ENCODE measurements at places on chromosomes 5 and 9.
A peak's percentile ranks its signal among the peaks of the same experiment; 100 is the strongest.

GRCh38 chr9:29006628-29007027 lies 1433.3 kb upstream of the C9orf72 start:
- no peak for DNase-seq

- no peak for DNase-seq
Measured at GRCh38 chr5:83058726-83059125, 18.5 kb downstream of the TMEM167A start.

GRCh38 chr9:99057665-99058625 lies 47.0 kb upstream of the TGFBR1 start:
- DNase-seq = no peak

DNA sequence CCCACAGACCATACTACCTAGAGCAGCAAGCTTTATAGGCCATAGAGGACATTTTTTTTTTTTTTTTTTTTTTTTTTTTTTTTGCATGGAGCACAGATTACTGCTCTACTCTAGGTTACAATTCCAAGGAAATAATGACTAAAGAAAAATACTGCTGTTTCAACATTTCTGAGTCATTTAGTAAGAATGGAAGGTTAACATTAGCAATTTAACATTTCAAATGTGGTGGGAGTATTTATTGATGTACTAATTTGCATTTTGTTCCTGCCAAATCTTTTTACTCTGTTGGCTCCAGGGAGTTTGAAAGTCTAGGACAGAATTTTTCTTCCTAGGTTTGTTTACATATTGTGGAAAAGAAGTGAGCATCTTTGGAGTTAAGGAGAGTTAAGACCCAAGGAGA lies 142.1 kb upstream of the CCDC152 start:
- no peak for DNase-seq

GRCh38 chr5:176360894-176361436 lies 599 bp downstream of the KIAA1191 start:
- peak; percentile 20 for DNase-seq

- no peak for DNase-seq
Measured at GRCh38 chr5:6950250-6950649, 237.0 kb downstream of the TENT4A start.

GRCh38 chr5:107378218-107378899 lies 292.4 kb downstream of the EFNA5 start:
- DNase-seq = no peak

DNA sequence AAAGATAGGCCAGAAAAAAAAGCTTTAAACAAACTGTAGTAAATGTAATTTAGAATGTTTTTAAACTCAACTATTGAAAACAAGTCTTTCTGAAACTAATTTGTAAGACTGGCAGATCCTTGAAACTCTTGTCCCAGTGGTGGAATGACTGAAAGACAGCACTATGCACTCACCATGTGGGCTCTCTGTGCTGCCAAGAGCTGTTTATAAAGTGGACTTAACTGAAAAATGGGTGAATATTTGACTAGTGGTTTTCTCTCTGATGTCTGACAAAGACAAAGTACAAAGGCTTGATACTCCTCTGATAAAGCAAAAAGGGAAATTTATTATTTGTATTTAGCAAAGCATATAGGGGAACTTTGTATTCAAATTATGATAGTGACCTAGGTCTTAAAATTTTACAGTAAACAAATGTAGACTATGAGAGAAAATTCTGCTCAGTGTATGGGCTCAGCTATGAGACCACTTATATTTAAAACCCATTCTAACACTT lies 635.4 kb downstream of the NR2F1-AS1 start:
- peak; percentile 7 for DNase-seq

GRCh38 chr5:94094793-94095441 lies 353.5 kb upstream of the POU5F2 start:
- DNase-seq = no peak

- no peak for DNase-seq
Measured at GRCh38 chr9:135455401-135456030, 24.1 kb upstream of the PPP1R26 start.

DNA sequence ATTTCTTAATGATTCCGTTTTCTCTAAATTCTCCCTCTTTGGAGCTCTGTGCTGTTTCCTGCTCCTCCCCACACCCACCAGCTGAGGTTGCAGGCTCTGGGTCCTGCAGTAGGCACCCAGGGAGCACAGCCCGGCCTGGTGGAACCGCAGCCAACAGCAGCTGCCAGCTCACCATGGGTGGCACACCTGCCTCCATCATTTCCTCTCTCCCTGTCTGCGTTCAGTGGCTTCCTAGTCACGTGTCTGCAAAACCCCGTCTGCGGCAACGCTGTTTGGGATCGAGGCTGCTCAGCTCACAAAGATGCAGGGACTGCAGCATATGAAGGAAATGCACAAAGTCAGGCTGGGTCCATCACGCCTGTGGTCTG lies 367.8 kb downstream of the IRX2 start:
- no peak for DNase-seq

- no peak for DNase-seq
Measured at GRCh38 chr9:31582071-31582470, 802.4 kb upstream of the ACO1 start.

DNA sequence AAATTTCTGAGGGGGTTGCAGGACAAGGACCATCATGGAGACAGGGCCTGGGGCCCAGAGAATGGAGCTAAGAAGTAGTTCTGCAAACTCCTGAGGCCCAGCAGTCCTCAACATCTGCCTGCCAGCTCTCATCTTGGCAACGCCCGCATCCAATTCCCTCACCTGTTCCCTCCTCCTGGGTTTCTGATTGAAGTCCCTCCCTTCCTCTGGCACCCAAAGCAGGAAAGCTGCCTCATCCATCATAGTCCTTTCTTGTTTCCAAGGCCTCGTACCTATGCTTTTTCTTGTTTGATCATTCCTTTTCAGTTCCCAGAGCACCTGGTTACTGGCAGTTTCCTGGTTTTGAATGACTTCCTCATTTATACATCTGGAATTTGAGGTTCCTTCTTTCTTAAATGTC lies 181.3 kb downstream of the NR2F1-AS1 start:
- no peak for DNase-seq

GRCh38 chr5:58016358-58016757 lies 443.5 kb downstream of the PLK2 start:
- no peak for DNase-seq

DNA sequence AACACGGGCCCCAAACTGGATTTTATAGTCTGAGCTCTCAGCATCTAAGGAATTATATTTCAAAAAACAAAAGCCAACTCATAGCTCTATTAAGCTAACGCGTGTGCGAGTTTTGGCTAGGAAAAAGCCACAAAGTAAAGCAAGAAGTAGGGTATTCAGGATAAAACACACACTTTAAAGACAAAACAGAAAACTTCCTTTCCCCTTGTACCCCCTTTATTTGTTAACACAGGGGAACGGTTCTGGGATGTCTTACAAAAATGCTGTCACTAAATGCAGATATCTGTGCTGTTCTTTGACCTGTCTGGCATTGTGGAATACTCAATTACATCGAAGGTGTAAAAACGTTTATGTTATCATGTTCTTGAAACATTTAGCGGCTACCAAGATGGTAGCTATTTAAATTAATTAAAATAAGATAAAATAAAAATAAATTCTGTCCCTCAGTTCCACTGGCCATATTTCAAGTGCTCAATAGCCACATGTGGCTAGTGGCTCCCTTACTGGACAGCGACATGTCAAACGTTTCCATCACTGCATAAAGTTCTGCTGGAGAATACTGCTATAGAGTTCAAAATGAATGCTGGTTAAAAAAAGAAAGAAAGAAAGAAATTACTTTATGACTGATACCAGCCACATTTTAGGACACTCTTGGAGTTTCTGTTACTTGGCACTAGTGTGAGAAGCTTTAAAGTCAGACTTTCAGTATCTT lies 7.2 kb upstream of the MEF2C start:
- DNase-seq = no peak

GRCh38 chr5:9624196-9624947 lies 5.8 kb downstream of the TAS2R1 start:
- no peak for DNase-seq

GRCh38 chr5:167485061-167485774 lies 806.2 kb upstream of the WWC1 start:
- DNase-seq = no peak

DNA sequence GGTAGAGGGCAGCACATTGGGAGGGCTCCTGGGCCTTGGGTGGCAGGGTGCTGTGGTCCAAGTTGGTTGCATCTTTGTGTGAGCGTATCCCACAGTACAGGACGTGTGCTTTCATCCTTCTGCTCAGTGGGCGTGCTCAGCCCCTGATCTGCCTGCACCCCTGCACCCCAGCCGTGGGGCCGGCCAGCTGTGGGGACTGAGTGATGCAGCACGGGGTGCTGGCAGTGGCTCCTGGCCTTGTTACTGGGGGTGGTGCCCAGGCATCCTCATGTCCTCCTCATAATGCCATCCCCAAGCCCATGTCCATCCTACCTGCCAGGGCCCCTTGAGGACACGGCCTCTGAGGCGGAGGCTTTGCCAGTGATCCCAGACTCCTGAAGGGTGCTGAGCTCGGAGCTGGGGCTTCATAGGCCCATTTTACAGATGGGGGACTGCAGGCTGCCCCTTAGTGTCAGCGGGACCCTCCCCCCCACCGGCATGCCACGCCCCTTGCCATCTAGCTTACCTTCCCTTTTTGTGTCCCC lies 100.7 kb downstream of the PHF2 start:
- DNase-seq = no peak

GRCh38 chr9:12826924-12827565 lies 52.2 kb downstream of the LURAP1L start:
- DNase-seq = no peak

- no peak for DNase-seq
Measured at GRCh38 chr9:5718296-5719032, 89.6 kb downstream of the RIC1 start.

- peak; percentile 7 for DNase-seq
Measured at GRCh38 chr5:83475935-83476814, 4.6 kb downstream of the VCAN start.

GRCh38 chr9:108443019-108443633 lies 412.7 kb downstream of the ACTL7B start:
- no peak for DNase-seq

DNA sequence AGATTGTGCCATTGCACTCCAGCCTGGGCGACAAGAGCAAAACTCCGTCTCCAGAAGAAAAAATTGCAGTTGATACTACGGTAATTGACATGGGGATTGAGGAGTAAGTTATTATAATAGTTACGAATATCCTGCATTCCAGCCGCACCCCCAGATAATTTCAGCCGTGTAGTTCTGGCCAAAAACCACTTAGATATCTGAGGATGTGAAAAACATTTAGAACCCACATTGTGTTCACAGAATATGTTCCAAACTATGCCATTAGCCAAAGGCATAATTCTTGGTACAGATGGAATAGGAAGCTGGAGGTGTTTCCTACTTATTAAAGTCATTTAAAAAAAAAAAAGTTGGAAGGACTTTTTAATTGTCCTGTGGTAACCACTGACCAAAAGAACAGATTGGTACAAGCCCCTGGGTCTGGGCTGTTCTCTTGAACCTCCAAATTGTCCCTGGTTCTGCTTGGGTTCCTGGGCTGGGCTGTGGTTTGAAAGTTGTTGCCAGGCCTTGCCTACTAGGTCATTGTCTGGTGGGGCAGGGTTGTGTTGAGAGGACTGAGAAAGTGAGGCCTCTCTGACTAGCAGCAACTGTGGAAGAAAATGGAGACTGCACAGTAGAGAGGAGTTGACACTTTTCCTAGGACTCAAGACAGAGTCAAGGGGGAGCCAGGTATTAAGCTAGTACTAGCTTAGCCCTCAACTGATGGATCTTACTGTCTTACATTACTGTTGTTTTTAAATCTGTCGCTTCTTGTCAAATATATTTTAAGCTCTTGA lies 198.8 kb downstream of the NR3C1 start:
- DNase-seq = no peak

DNA sequence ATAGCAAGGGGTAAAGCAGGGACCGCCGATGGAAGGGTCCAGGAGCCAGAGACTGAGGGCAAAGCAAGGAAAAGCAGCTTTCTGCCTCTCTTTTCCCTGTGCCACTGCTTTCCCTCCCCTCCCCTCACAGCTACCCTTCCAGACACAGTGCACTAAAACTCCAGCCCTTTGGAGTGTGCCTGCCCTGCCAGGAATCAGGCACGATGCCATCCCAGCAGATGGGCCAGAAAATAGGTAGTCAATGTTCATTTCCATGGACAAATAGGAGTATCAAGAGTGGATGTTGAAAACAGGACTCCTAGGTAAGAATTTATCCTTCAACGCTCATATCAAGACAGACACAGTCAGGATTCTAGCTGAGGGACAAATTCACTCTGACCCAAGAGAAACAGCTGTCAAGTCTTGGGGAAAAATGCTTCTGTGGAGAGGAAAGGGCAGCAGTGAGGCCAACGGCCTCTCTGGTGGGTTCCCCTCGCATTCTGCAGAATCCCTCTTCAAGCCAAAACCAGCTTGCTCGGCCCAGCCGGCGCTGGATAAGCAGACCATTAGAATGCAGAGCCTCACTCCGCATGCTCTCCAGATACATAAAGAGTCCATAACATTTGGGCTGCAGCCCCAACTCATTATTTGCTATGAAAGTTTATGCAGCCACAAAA lies 138.0 kb downstream of the CAAP1 start:
- no peak for DNase-seq

- DNase-seq = peak; percentile 77
Measured at GRCh38 chr5:171578829-171579491, 159.5 kb downstream of the FGF18 start.

DNA sequence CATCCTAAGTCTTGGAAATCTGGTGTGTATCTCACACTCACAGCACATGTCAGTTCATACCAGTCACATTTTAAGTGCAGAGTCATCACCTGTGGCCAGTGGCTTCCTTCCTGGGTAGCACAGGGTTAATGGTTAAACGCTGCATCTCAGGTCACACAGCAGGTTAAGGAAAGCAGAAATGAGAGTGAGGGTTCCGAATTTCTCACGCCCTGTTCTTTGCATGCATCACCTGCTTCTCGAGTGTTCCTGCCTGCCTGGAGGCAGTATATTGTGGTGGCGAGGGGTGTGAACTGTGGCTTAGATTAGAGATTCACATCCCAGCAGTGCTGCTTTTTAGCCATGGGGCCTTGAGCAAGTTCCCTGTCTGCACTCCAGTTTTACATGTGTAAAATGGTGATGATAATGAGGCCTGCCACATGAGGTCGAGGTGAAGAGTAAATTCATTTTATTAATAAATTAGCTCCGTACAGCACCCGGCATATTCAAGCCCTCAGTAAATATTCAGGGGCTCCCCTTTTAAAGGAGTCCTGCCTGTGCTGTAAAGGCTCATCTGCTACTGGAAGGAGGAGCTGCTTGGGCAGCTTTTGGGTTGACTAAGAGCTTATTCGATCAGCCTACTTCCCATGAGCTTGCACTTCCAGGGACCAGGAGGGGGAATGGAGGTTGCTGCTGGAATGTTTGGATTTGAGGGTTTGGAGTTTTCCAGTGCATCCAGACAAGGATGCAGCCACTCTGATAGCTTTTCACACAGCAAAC lies 61.1 kb upstream of the SAP30L start:
- no peak for DNase-seq

DNA sequence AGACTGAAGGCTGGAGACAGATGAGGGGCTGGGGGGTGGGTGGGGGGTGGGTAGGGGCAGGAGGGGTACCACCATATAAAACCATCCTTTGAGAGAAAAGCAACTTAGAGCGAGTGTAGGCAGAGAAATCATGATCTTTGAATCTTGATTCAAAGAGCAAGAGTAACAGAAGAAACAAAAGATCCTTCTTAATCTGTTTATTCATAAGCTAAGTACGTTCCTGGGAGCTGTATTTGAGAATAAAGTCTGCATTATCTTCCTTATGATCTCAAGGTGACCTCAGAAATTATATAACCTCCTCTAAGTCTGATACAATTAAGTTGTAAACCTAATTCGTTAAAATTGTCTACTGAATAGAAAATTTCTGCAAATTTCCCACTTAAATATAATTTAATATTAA lies 558.8 kb downstream of the NR2F1-AS1 start:
- DNase-seq = no peak

- no peak for DNase-seq
Measured at GRCh38 chr9:86668488-86668887, 278.8 kb downstream of the GAS1 start.

- DNase-seq = peak; percentile 93
Measured at GRCh38 chr9:129164246-129164930, 13.7 kb downstream of the IER5L start.
